ENCODE measurements at places on chromosomes 1 and 21. TPM values are rescaled to one million over a fixed set of nuclear protein-coding genes. Genes with fewer than 3 reads are reported as not detected.

- no peak for DNase-seq
Observed at GRCh38 chr1:68384321-68384813, 65.4 kb downstream of the RPE65 start.

- DNase-seq = no peak
Observed at GRCh38 chr1:230070321-230071208, 3.5 kb downstream of the GALNT2 start.

DNA sequence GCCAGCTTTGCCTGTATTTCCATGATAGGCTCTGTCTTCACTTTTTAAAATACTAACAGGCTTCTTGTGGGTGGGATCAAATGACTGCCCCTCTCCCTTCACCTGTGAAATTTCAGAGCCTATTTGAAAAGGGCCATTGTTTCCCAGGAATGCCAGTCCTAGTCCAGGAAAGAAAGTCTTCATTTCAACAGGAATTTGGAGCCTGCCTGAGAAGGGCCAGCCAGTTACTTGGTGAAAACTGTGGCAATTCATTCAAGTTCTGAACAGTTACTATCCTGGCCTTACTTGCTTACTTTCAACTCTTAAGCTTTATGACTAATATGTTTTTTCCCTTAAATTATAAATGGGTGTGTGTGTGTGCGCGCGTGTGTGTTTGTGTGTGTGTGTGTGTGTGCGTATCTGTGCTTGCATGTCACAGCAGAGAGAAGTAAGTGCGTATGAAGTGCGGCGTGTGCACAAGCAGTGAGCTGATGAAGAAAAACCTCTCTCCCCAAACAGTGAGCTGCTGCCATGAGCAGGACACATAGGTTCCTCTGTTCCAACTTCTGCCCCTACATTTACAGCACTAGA lies 67.5 kb upstream of the RNPC3 start:
- DNase-seq = no peak

DNA sequence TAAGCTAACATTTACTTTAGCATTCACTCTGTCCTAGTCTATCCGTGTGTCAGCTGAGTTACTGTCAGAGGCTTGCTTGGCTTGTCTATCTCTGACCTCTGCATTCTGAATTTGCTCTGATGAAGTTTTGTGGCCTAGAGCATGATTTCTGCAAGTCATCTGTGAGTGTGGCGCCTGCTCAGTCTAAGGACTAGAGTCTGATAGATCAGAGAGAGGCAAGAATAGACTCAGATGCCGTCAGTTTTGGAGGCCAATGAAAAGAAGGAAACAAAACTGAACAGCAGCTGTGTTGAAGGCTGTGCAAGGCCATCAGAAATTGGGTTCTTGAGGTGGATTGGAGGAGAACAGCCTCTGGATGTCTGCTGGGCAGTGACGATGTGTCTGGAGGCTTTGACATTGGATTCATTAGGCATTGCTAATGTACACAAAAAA lies 573.1 kb downstream of the USP25 start:
- DNase-seq = no peak

FAM151A gene
- not detected for total RNA-seq

SEC16B gene
- total RNA-seq = 2.4 TPM

NTRK1 gene
- 1.6 TPM for total RNA-seq

All from cerebellum (tissue), 4 donors.